ENCODE measurements at places on chromosomes 7 and 10.

DNA sequence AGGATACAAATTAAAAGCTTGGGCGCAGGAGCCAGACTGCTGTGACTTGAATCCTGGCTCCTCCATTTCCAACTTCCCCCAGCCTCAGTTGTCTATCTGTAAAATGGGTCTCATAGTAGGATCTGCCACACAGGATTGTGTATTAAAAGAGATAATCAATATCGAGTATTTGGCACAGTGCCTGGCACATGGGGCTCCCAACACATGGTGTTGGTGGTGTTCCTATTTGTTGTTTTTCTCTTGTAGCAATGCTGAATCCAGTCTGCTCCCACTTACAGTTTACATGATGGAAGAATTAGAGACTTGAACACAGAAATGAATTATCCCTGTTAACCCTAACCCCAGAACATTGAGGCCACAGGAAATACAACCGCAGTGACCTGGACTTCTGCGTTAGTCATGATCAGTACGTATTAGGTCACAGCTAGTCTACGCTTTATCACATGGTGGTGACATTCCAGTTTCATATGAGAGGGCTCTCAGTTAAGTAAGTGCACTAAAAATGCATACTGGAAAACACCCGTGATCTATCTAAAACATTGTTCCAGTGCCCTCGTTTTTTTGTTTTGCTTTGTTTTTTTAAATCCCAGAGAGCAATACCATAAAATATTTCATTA, 169.5 kb upstream of the KLF14 start:
- DNase-seq = no peak

GRCh38 chr10:23293145-23293724, 51.4 kb downstream of the C10orf67 start:
- DNase-seq = peak; percentile 86

DNA sequence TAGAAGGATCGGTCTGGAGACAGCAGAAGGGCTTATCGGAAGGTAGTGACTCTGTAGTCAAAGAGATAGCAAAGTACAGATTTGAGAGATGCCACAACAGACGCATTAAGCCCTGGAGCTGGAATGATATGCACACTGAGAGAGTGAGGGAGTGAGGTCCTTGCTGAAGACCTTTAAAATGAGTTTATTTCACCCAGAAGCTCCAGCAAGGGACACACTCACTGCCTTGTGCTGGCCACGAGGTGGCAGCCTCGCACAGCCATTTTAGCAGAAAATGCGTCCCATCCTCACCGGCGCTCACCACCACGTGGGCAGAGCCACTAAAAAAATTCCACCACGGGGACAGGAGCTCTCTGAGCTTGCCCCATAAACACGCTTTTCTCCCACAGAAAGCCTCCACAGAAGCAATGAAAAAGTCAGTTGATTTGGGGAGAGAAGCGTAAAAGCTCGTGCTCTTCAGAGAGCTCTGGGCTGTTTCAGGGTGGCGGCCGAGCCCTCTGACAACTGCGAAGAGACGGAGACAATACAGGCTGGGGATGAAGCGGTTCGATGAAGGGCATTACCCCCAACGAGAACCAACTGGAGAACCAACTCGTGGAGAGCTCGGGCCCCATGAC, 163.0 kb upstream of the KLF14 start:
- peak; percentile 85 for DNase-seq

DNA sequence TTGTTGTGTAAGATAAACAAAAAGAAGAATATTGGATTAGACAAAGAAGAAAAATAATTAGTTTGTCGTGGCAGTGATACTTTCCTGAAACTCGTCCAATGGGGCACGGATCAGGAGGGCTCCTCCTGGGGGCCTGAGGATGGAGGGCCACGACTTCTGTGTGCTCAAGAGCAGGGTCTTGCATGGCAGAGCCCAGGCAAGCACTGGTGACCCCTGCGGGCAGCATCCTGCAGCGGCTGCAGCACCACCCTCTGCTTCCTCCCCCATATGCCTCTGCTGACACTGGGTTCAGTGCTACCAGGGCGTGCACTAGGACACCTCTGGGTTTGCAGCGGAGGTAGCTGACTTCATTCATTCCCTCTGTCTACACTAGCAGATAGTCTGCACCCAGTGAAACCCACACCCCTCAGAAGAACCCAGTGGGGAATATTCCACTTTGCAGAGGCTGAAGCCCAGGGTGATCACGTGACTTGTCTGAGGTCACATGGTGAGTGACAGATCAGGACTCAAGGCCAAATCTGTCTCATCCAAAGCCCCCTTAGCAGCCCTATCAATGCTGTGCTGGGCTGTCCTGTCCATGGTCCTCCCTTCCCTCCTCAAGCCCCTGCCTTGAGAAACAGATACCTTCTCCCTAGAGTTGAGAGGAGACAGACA, 375.5 kb downstream of the TCERG1L start:
- peak; percentile 24 for DNase-seq

DNA sequence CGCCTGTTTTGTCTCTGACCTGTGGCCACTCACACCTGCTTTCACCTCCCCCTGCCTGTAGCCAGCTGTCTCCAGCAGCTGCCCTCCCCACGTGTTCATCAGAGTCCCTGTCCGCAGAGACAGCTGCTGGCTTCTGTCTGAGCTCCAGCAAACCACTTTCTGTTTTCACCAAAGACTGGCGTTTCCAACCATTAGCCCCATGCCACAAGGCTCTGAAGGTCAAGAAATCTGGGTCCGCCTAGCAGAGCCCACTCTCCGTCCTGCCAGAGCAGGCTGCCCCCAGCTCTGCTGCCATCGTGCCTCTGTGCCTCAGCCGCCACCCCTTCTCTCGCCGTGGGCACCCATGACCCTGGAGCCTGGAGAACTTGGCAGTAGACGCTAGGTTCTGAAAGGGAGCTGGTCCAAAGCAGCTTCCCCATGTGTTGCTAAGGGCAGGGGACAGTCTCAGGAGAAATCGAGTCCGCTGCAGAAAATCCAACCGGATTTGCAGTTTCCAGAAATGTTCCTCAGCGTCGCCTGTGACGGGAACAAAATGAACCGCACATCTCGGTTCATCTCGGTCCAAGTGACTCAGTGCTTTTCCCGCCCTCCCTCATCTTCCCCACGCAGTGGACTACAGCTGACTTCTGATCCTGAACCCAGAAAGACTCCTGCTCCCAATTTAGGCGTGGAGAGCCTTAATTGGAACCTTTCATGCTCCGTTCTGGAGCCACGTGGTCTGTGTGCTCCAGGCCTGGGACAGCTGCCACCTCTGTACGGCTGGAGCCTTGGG, 28.0 kb downstream of the TMEM120A start:
- no peak for DNase-seq
